Spinal cord (tissue), 10 donors: ENCODE measurements at places on chromosomes 1 and 21. TPM values are rescaled to one million over a fixed set of nuclear protein-coding genes. Genes with fewer than 3 reads are reported as not detected.

C8B gene
- not detected for polyA plus RNA-seq

PAQR7 gene
- polyA plus RNA-seq = 18.8 TPM

GUCA2B gene
- not detected for polyA plus RNA-seq

MAP10 gene
- polyA plus RNA-seq = 3.5 TPM

RGS8 gene
- polyA plus RNA-seq = 9.4 TPM

FCGR2B gene
- polyA plus RNA-seq = not detected

CD48 gene
- not detected for polyA plus RNA-seq

KCNT2 gene
- 11.2 TPM for polyA plus RNA-seq

MPL gene
- polyA plus RNA-seq = 0.51 TPM

PRDM16 gene
- 6.5 TPM for polyA plus RNA-seq

PINK1 gene
- 153 TPM for polyA plus RNA-seq

LCE3D gene
- not detected for polyA plus RNA-seq

S100A7 gene
- polyA plus RNA-seq = not detected

TMEM54 gene
- 34.0 TPM for polyA plus RNA-seq

KCNJ10 gene
- 81.6 TPM for polyA plus RNA-seq

SPATA21 gene
- polyA plus RNA-seq = not detected

ZMYND12 gene
- 1.7 TPM for polyA plus RNA-seq

PAPPA2 gene
- polyA plus RNA-seq = 2.6 TPM

COL9A2 gene
- 58.1 TPM for polyA plus RNA-seq

GFI1 gene
- polyA plus RNA-seq = 0.16 TPM

TNFRSF1B gene
- polyA plus RNA-seq = 9.7 TPM

SPRR2F gene
- polyA plus RNA-seq = 1.3 TPM

ACTL8 gene
- 0.23 TPM for polyA plus RNA-seq

HPCAL4 gene
- 61.9 TPM for polyA plus RNA-seq

STIL gene
- polyA plus RNA-seq = 4.4 TPM

CD52 gene
- 0.57 TPM for polyA plus RNA-seq

USP33 gene
- polyA plus RNA-seq = 85.2 TPM

ADGRL2 gene
- 87.9 TPM for polyA plus RNA-seq

TMEM52 gene
- polyA plus RNA-seq = 8.2 TPM

NKAIN1 gene
- polyA plus RNA-seq = 56.5 TPM

WDR64 gene
- 0.32 TPM for polyA plus RNA-seq

FLG2 gene
- polyA plus RNA-seq = 0.11 TPM

IGFN1 gene
- 10.4 TPM for polyA plus RNA-seq

IL24 gene
- 0.29 TPM for polyA plus RNA-seq
